PC-9 (cell line): ENCODE measurements at places on chromosomes 3 and 15. TPM values are rescaled to one million over a fixed set of nuclear protein-coding genes. Genes with fewer than 3 reads are reported as not detected.

The SLC28A2 gene
- not detected in 2 replicates for total RNA-seq

GRCh38 chr15:58701376-58701775 is 48.1 kb downstream of the ADAM10 start:
- DNase-seq = no peak

GRCh38 chr3:13827256-13827655 is 52.6 kb downstream of the WNT7A start:
- no peak for DNase-seq

- no peak for DNase-seq
Observed at GRCh38 chr3:31959951-31960792, 20.9 kb downstream of the OSBPL10 start.

- DNase-seq = no peak
Observed at GRCh38 chr15:51775967-51776816, 24.8 kb downstream of the TMOD2 start.

DNA sequence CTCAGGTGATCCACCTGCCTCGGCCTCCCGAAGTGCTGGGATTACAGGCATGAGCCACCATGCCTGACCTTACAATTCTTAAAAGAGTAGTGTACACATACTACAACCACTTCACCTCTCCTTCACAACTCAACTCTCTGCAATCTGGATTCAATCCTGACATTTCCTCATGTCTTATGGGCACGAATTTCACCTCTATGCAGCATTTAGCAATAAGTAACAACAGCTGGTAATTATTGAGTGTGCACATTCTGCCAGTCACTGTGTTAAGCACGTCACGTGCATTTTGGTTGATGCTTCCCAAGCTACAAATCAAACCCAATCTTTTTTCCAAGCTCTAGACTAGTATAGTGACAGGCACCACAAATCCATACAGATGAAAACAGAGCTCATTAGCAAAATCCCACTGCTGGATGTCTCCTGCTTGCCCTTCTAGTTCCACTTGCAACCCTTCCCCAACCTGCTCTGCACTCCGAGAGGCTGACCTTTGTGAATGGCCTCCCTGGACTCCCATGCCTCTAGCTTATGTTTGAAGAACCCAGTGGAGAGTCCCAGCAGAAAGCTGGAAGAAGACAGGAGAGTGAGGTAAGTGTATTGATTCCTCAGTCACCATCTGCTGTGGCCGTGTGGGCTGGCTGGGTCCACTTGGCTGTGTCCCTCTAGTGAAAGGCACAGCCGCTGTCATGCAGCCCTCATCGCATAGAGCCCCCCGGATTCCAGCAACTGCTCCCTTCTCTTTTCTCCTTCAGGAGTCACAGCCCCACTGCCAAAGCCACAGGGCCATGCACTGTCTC is 176.5 kb downstream of the MEX3B start:
- no peak for DNase-seq

DNA sequence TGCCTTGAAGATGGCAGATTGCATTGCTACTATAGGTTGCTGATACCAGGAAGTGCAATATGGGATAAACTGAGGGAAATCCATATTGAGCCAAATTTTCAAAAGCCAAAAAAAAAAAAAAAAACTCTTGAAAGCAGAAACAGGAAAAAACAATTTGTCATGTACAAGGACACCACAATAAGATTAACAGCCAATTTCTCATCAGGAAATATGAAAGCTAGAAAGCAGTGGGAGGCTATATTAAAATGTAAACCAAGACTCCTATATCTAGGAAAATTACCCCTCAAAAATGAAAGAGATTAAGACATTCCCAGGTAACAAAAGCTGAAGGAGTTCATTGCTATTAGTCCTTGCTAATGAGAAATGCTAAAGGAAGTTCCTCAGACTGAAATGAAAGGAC is 462.8 kb upstream of the DPH6 start:
- DNase-seq = no peak

DNA sequence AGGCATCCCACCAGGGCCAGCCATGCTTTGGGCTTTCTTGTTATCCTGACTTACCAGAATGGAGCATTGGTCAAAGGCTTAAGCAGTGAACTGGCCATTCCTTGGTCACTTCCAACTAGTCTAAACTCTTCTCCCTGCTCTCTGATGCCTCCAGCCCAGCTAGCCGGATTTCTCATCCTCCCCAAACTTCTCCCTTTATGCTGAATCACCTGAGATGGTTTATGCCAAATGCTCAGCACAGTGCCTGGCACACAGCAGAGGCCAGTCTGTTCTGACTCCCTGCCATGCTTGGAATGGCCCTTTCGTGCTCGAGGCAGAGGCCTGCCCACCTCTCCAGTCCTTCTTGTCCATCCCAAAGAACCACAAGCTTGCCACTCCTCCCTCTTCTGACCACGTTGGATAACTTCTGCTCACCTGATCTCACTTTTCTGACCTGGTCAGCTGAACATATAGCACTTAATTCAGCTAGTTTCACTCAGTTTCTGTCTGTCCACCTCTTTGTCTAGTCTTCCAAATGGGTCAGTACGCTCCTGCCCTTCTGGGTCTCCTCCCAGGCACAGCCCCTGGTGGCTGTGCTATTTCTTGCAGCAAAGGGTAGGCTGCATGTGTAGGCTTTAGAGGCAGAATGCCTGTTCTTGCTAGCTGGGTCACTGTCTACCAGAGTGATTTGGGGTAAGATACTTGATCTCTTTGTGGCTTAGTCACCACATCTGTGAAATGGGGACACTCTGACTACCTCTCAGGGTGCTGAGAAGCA is 2.2 kb upstream of the RBP1 start:
- no peak for DNase-seq
